Stimulated activated naive CD8-positive, alpha-beta T cell treated with anti-CD3 and anti-CD28 coated beads, Interleukin-15, Interleukin-2, amounts not matched to agents 100 U/mL and 50 U/mL, for 24 hours (primary cell): ENCODE measurements at places on chromosomes 7 and 10.

- DNase-seq, result no peak
Observed at GRCh38 chr10:12728494-12728893, 273.0 kb downstream of the CCDC3 start.

GRCh38 chr10:4661511-4662255, 164.3 kb upstream of the AKR1E2 start:
- no peak for DNase-seq

DNA sequence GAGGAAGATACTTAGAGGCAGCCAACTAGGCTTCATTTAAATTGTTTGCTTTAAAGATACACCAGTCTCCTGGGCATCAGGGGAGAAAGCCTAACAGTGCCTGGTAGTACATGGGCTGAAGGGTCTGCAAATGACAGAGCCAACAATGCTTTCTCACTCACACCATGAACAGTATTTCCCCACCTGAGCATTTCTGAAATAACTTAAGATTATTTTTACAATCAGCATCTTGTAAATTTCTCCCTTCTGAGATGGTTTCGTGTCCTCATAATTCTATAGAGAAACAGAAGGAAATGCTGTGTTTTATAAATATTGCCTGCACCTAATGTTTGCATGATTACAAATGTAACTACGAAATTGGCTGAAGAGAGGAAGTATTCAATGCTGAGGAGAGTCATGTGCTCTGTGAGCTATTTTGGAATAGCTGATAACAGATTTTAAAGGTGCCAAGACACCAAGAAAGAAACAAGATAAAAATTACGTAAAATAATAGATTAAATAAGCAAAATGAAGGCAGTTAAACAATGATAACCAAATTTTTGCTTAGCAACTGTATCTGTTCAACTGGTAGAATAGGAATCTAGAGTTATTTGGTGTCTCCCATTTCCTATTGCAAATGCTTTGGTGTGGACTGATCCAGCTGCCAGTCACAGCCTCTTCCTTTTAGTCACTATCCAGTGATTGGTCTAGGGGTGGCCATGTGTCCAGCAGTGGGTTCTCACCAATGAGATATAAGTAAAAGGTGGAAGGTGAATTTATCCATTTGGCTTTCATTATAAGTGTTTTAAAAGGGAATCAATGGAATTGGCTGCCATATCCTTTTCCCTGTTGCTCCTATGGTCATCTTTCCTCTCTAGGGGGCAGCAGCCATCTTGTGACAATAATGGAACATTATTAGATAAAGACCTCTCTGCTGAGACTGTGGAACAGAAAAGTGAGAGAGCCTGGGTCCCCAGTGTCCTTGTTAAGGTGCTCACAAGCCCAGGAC, 167.9 kb upstream of the SLC26A5 start:
- no peak for DNase-seq

GRCh38 chr7:104980440-104980839, 33.6 kb upstream of the KMT2E start:
- no peak for DNase-seq

GRCh38 chr10:90916392-90917237, 4.3 kb downstream of the ANKRD1 start:
- DNase-seq, result no peak

DNA sequence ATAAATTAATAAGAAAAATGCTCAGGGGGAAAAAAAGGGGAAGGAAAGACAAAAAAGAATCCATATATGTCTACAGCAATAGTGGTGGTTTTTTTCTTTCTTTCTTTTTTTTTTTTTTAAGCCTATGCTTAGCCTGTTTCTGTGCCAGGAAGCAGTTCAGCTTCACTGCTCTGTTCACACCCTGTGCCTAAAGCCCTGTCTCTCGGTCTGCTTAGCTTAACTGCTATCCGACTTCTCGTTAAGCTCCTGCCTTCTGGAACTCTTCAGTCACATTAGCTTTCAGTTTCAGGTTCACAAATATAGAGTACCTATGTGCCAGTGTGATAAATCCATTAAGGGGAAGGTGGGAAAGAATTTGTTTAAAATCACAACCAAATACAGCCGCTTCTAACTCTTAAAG, 26.5 kb upstream of the NRG3 start:
- no peak for DNase-seq

DNA sequence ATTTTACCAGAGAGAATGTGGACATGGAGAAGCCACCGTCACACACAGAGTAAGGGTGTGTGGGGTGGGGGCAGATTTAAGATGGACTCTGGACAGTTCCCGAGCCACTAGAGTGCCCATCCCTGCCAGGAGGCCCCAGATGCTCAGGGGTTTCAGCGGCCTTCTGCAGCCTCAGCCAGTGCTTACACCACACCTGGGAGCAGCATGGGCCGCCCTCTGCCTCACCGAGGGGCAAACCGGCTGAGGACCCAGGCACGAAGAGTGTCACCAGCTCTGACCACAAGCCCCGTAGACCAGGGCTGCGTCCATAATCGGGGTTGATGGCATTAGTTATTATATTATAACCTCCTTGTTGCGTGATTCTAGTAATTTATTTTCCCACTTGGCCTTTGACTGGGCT, 6.7 kb upstream of the MNX1 start:
- DNase-seq, result no peak

DNA sequence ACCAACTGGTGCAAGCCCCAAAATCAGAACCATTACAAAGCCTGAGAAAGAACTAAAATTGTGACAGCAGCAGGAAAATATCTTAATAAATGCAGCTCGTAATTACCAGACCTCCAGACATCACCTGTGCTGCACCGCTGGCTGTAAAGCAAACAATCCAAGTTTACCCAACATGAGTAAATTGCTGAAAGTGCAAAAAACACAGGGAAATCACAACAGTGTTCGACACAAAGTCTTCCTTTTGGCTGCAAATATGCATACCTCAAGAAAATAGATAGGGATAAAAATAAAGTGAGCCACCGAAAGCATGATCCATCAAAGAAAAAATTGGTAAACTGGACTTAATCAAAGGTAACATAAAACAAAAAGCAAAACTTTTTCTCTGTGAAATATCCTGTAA, 101.7 kb downstream of the SLC16A9 start:
- DNase-seq, result no peak

DNA sequence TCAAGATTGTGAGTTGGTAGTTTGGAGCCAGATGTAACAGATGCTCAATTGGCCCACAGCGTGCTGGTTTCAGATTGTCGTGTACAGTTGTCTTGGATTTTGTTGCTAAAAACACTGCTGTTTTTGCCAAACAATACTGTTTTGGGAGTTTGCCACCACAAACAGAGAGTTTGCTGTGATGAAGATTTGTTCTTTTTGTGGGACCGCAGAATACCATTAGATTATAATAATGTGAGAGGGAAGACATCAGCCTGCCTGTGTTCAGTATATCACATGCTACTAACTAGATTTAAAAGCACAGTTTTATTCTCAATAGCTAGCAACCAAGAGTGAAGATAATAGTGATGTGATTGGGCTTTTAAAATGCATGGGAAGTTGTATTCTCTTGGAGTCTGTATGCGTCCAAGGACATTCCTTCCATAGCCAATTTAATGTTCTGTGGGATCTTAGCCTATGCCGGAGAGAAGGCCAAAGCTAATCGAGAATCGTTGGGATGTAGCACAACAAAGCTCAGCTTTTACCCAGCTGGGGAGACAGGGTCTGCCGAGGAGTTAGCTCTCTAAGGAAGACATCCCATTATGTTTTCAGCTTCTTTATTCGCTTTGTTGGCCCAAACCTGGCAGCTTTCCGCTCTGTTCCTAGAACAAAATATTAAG, 18.7 kb upstream of the ITGA8 start:
- DNase-seq, result no peak
